ENCODE measurements at places on chromosomes 5 and 9.

- DNase-seq, result no peak
Measured at GRCh38 chr5:143582176-143582575, 178.7 kb upstream of the NR3C1 start.

- no peak for DNase-seq
Measured at GRCh38 chr5:149400304-149400703, 21.2 kb upstream of the IL17B start.

- DNase-seq, result no peak
Measured at GRCh38 chr5:6736106-6736505, 22.9 kb downstream of the TENT4A start.

DNA sequence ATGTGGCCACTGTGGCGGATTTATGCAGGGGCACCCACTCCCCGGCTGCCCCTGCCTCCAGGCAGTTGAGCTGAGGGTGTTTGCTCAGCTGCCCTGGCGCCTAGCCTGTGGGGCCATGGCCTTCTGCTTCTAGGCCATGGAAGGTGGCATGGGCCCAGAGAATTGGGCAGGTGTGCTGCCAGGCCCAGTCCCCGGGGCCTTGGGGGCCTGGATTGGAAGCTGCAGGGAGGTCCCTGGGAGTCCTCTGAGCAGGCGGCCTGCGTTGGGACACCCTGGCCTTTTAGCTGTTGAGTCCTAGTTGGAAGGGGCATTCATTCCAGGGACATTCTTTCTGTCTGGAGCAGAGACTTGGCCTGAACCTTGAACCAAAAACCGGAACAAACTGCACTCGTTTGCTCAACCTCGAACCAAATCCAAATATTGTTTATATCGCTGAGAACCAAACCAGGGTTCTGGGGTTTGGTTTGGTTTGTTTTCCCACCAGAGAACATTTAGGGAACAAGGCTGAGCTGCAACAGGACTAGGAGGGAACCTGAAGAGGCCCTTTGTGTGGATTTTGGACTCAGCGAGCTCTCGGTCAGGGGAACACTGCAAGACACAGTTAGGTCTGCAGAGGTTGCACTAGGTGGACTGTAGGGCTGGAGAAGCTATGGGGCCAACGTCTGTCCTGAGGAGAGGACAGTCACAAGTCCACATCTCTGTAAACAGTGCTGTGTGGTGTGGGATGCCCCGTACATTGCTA is 116.8 kb downstream of the BOD1 start:
- no peak for DNase-seq
